ENCODE measurements at places on chromosomes 3 and 15.

DNA sequence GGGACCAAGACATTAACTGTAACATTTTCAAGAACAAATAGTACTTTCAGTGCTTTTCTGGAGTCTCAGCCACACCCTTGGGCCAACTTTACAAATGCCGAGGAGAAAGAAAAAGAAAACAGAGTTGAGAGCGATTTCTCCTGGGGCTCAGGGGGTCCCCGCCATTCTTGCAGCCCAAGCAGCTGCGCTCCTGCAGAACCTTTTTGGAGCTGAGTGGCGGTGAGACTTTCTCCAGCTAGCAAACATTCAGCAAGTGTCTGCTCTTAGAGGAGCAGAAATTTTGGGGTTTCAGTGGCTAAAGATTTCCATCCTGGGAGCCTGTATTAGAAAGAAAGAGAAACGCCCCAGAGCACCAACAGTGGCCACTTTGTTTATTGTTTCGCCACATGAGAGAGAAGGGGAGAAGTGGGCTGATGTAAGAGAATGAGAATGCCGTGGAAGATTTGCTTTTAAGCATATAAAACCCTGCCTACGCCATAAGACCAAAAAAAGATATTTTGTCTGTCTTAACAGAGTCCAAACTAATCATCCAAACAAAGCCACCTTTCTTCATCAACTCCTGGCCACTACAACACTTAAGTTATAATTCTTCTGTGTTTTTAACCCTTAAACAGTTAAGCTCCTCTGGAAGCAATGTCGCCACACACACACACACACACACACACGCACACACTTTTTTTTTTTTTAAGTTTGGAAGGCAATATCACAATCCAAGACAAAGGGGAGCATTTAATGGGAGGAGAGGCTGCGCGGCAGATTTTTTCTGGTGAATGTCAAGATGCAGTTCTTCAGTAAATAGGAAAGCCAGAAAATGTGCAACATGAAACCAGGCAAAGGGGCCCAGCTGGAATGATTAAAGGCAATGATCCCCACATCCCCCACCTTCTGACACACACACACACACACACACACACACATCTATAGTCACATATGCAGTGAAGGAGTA is 19.2 kb downstream of the EID1 start:
- DNase-seq: no peak

- peak; percentile 86 for DNase-seq
These were observed 19.8 kb downstream of the MEGF11 start for GRCh38 chr15:66233487-66234415.

DNA sequence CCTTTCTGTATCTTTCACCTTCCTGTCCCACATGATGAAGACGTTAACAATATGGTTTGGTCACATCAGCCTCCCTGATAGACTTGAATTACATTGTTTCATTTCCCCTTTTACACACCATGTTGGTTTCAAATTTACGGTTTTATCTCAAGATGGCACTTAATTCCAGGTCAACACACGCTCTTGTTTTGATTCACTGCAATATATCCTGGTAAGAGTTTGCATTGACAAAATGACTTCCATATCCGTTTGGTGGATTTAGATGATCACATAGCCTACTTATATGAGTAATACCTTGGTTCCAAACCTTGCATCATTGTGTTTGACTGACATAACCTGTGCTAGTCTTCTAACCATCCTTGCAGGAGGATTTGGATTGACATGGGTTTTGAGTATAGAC is 499.4 kb downstream of the ROBO1 start:
- no peak for DNase-seq

GRCh38 chr3:106033654-106034053 is 164.8 kb upstream of the CBLB start:
- no peak for DNase-seq

GRCh38 chr3:127431066-127431465 is 143.2 kb upstream of the PRR20G start:
- no peak for DNase-seq

DNA sequence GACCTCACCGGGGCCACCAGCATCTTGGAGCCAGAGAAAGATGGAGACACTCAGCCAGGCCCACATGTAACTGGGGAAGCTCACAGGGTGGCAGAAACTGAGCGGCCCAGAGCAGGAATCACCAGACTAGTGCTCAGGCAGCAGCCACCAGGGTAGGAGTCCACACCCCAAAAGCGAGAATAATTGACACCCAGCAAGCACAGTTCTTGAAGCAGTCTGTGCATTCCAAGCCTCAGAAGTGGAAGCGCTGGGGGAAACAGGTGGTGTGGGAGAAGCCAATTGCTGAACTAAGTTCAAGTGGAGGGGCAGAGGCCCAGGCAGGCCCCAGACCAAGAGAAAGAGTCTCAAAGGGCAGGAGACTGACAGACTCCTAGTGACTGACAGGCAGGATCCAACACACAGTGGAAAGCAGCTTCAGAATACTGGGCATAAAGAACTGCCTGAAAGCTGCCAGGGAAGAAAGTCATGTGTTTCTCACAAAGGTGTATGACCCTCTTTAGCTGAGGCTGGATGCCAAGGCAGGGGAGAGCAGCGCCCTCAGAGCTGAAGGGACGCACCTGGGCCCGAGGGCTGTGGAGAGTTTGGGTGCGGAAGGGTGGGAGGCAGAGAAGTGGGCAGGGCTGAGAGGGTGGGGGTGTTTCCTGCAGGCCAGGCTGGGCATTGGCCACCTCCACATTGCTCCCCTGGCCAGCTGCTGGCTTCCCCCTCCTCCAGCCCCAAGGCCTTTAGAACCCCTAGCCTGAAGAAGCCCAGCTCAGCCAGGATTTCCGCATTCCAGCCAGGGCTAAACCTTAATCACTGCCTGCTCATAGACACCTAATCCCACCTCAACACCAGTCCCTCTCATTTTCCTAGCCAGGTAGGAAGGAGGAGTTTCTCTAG is 7.7 kb downstream of the NT5DC2 start:
- no peak for DNase-seq

- no peak for DNase-seq
These were observed 40.7 kb downstream of the ANAPC13 start for GRCh38 chr3:134445095-134445494.

GRCh38 chr15:33941279-33942063 is 26.8 kb upstream of the CHRM5 start:
- DNase-seq: no peak

DNA sequence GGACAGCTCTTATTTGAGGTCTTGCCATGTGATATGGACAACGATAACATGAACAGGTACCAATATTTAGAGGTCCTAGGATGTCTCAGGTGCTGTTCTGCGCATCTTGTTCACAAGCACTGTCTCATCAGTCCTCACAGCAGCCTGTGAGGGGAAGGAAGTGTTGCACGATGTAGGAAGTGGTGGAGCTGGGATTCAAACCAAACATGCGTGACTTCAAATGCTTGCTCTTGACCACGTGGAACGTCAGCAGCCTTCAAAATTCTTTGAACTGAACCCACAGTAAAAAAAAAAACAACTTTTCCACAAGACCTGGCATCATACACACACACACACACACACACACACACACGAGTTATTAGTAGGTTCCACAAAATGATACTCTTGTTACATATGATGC is 153.4 kb upstream of the SMAD3 start:
- DNase-seq: peak; percentile 38

DNA sequence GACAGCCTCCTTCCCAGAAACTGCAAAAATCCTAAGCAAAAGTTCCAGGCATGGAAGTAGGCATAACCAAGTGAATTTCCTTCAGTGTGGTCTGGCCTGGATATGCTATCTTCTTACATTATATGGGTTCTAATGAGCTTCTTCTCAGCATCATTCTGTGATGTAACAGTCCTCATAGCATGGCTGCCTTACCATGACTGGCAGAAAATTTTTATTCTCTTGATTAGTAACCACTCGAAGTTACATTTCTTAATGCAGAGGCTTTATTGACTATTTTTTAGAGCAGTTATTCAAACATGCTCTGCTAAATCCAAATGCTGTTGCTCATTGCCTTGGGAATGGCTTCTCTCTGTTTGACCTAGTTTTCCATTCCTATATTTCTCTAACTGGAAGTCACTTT is 21.1 kb upstream of the CPNE4 start:
- no peak for DNase-seq

DNA sequence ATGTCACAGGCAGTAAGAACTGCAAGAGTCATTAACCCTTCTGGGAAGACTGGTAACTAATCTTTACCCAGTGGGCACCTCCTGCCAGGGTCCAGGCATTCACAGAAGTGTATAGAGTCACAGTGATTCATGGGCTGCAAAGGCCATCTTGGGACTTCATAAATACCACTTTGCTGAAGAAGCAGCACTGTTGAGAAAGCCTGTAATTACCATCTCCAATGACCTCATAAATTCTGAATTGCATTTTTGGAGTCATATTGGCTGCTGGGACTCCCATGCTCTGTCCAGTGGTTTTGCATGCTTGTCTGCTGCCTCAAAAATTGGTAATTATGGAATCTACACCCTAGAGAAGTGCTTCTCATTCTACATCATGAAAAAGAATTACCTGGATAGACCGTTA is 837.2 kb downstream of the NTRK3 start:
- no peak for DNase-seq

DNA sequence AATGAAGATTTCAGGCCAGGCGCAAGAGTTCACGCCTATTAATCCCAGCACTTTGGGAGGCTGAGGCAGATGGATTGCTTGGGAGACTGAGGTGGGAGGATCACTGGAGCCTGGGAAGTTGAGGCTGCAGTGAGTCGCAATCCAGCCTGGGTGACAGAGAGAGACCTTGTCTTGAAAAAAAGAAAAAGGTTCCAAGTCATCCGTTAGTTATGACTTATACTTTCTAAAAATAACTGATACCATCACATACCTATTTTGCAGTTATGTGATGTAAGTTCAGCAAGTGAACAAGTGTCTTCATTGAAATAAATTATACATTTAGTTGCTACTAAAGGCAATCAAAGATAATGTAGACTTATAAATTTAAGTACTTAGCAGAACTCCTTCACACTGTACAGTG is 22.1 kb downstream of the CLPX start:
- DNase-seq: no peak

- DNase-seq: no peak
These were observed 495.5 kb downstream of the TAFA4 start for GRCh38 chr3:68436619-68437401.

DNA sequence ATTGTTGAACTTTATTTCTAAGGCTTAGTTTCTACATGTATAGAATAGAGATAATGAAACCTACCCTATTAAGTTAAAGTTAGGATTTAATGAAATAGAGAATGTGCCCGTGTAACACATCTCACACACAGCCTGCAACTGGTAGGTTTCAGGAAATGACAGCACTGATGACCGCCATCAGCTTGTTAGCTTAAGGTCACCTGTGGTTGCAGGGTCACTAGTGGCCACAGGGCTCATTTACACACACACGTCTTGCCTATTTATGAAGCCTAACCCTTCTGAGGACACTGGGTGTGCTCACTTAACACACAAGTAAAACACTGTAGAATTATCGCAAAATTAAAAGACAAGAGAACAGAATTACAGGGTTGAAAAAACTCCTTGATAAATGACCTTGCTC is 20.1 kb downstream of the CHRM5 start:
- DNase-seq: no peak

GRCh38 chr15:52139599-52140462 is 27.3 kb upstream of the BCL2L10 start:
- DNase-seq: peak; percentile 83

DNA sequence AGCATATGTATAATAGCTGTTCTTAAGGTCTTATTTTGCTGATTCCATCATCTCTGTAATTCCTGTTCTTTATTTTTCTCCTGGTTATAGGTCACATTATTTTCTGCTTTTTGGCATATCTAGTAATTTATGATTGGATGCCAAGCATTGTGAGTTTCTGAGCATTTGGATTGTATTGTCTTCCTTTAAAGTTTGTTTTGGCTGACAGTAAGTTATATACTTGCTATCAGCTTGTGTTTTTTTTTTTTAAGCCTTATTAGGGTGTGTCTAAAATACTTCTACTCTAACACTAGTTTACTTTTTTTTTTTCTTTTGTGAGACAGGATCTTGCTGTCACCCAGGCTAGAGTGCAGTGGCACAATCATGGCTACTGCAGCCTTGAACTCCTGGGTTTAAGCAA is 10.1 kb downstream of the MKRN2 start:
- DNase-seq: no peak

DNA sequence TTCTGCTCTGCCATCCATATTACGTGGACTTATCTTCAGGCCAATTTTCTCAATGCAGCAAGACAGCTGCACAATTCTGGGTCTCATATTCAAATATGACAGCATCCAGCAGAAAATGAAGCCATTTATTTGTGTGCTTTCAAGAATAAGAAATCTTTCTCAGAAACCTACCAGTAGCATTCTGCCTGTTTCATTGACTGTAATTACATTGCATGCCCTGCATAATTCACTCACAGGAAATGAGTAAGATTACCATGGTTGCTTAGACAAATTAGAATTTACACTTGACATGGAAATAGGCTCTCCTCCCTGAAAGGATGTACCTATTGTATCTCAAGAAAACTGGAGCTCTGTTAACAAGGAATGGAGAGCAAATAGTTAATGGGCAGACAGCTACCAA is 346.6 kb upstream of the DCBLD2 start:
- no peak for DNase-seq

DNA sequence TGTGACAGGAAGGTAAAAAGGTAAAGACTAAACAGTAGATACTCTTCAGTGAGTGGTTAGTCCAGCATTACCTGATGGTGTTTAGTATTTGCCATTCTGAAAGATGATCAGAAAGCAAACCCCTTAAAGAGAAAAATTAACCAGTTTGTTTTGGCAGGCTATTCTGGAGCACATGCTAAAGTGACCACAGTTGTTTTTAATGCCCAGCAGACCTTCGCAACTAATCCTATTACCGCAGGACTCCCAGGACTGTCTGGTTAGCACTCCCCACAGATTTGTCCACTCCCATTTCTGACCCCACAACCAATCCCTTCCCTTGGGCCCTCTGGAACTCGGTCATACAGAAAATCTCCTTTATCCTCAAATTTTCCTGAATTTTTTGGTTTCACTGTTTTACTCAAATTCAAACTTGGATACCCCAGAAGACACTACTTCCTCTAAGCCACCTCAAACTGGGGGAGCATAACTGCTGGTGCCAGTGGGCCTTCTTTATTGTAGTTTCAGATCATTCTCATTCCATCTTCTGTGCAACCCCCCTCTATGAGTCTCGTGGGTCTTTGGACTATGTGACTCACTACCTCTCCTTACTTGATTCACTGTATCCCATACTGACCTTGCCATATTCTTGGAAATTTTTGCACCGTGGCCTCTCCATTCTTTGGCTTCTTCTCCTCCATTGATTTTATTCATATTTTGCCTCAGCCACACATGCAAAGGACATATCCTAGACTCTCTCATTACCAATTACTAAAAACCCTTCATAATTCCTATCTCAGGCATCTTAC is 104.4 kb downstream of the RBMS3 start:
- no peak for DNase-seq

- no peak for DNase-seq
These were observed 316.5 kb upstream of the ICE2 start for GRCh38 chr15:60795471-60795870.

DNA sequence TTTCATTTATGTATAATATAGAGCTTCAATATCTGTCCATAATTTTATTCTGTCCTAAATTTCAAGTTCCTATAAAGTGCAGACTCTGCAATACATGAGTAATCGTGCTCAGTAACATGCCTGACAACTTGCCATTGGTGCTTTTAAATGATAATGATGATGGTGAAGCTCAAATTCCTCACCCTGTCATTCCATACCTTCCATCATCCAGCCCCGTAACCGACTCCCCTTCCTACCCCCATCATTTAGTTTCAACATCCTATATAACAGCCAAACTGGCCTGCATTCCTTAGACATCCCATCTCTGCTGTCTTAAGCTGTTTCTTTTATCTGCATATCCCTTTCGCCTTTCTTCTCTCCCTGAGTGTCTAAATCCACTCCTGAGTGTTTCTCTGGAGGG is 67.2 kb upstream of the DLG1 start:
- no peak for DNase-seq

All from suppressor macrophage treated with lipopolysaccharide for 1 hour (primary cell).